ENCODE measurements at places on chromosomes 1 and 21.

- no peak for DNase-seq
Measured at GRCh38 chr21:27155130-27155500, 188.2 kb upstream of the ADAMTS5 start.

GRCh38 chr1:91742848-91743292 lies 143.1 kb downstream of the TGFBR3 start:
- no peak for DNase-seq

DNA sequence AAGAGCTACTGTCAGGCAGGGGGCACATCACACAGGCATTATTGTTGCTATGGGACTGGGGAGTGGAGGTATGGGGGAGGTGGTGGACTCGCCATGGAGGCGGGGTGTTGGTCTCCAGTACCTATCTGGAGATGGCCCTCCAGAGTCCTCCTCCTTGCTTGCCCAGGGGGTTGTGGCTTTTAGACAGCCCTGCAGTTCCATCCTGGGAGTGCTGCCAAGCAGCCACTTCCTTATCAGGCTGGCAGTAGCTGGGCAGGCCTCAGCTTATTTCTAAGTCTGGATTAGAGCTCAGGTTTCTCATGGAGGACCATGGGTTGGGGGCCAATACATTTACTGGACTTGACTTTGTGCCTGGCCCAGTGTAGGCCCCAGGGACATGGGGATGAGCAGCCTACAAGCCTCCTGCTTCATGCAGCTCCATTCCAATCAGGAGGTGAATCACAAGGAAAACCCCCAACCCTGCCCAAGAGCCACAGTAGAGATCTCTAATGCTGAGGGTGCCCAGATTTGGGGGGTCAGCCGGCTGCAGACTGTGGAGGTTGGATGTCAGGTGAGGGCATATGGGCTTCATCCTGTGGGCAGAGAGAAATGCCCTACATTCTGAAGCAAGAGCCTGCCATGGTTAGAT lies 210.7 kb upstream of the EDN2 start:
- peak; percentile 17 for DNase-seq

DNA sequence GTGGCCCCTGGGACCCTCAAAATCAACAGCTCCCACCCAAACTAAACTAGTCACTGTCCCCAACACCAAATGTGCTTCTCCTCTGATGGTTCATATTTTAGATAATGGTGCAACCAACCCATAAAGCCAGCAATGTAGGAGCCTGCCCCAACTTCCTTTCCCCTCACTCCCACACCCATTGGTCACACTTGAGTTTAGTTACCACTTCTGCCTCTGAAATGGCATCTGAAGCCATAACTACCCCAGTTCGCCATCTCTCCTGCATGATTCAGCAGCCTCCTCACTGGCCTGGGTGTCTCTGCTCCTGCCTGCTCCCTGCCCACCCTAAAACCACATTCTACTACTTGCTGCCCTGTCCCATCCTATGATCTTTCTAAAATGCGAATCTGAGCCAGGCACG lies 3.4 kb upstream of the CDCP2 start:
- no peak for DNase-seq

- DNase-seq = no peak
Measured at GRCh38 chr1:21761052-21761451, 21.9 kb downstream of the USP48 start.

DNA sequence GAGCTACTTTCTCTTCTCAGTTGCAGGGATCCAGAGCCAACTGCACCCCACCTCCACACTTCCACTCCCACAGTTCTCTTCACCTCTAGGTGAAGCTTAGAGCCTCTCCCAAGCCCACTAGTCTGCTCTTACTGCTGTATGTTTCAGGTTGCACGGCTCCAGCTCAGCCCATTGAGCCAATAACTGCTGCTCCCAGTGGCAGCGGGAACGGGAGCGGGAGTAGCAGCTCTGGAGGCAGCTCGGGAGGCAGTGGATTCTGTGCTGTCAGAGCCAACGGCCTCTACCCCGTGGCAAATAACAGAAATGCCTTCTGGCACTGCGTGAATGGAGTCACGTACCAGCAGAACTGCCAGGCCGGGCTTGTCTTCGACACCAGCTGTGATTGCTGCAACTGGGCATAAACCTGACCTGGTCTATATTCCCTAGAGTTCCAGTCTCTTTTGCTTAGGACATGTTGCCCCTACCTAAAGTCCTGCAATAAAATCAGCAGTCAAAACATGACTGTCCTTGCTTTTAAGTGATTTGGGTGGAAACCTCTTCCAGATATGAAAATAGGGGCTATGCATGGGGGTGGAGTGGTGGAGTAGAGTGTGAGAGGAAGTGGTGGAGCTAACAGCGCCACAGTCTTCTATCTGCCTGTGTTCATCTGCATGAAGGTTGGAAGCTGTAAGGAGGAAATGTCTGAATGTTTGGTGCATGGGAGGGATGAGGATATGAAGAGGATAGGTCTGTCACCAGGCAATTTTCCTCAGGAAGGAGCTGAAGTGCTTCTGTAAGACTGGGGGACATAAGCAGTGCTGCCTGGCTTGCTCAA lies 29.6 kb downstream of the CHIA start:
- no peak for DNase-seq

DNA sequence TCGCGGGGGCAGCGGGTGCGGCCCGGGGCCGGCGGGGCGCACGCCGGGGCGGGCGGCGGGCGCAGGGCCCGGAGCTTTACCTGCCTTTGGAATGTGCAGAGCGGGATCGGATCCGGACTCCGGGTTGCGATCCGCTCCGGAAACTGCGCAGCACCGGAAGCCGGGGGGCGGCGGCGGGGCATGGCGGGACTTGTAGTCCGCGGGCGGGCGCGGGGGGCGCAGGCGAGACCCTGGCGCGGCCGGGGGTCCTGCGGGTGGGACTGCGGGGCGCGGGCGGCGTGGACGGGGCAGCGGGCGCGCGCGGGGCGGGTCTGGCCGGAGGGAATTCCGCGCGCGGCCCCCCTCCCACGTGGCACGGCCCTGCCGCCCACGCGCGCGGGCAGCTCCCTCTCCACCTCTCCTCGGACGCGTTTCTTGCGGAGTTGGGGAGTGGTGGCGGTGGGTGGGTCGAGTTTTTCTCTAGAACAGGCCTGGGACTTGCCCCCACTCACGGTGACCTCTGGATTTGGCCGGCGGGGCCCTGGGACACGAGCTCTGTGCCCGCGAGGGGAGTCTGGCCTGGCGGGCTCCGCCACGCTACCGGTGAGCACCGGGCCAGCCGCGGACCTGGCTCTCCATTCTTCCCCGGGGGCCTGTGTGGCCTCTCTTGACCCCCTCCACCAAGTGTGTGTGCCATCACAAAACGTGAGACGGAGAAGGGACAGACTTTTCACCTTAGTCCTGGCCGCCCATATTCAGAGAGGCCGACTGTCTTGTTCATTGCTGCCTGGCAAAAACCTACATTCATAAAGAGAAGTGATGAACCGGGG lies at the start of gene PRDM15:
Gene PRDM15 (minus strand): TSS at position 155 of the 809 bp plus-strand sequence. CDS start 18,981 bp downstream, outside the sequence.
- peak; percentile 76 for DNase-seq
